ENCODE measurements at places on chromosomes 5 and 9. TPM values are rescaled to one million over a fixed set of nuclear protein-coding genes. Genes with fewer than 3 reads are reported as not detected.

PCDHGA6 gene
- total RNA-seq, result 1.4 TPM

- H3K36me3 ChIP-seq, result no peaks in the 10 kb centered on the region
- H3K27me3 ChIP-seq, result peaks cover 2% of the 10 kb centered on the region
- no peak overlapping the region for H3K4me3 ChIP-seq
- DNase-seq, result peak; percentile 50
- no peaks in the 10 kb centered on the region for H3K4me1 ChIP-seq
Measured at GRCh38 chr5:151315998-151316597, 12.5 kb upstream of the SLC36A3 start.

DNA sequence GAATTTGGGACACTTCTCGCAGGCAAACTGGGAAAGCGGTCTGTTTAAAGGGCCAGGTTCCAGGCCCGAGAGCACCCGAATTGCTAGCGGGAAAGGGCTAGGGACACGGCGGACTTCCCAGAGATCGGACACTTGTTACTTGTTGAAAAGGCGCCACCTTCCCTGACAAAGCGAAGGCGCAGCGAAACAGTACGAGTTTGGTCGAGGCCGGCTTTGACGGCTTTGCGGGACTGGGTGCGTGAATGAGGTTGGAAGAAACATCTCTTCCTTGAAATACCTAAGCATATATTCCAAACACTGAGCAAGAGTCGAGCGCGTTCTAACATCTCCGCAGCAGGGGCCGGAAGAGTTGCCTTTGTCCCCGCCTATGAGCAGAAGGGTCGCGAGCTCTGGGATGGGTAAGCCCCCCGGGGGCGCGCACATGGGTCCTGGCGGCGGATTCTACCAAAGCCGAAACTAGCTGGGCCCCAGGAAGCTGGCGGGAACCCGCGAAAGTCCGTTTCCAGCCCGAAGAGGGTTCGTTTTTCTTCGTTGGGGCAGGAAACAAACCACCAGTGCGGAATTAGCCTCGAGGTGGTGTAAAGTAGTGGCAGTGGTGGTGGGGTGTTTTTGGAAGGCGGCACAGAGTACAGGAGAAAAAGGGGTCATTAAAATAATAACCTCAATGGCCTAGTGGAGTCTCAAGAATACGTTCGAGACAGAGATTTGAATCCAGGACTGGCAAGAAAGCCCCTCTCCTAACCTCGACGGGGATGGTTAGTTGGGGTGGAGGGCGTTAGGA, 1.5 kb downstream of the GDNF start:
- peak overlapping the region; percentile 89 for H3K4me3 ChIP-seq
- H3K36me3 ChIP-seq, result peaks cover 42% of the 10 kb centered on the region
- no peak overlapping the region for H3K27ac ChIP-seq

ISL1 gene
- not detected for total RNA-seq

- DNase-seq, result no peak
- peaks cover 88% of the 10 kb centered on the region for H3K27me3 ChIP-seq
- H3K4me1 ChIP-seq, result no peaks in the 10 kb centered on the region
- H3K36me3 ChIP-seq, result no peaks in the 10 kb centered on the region
- no peak overlapping the region for H3K27ac ChIP-seq
Measured at GRCh38 chr5:176716320-176716719, 69.0 kb downstream of the TSPAN17 start.

DNA sequence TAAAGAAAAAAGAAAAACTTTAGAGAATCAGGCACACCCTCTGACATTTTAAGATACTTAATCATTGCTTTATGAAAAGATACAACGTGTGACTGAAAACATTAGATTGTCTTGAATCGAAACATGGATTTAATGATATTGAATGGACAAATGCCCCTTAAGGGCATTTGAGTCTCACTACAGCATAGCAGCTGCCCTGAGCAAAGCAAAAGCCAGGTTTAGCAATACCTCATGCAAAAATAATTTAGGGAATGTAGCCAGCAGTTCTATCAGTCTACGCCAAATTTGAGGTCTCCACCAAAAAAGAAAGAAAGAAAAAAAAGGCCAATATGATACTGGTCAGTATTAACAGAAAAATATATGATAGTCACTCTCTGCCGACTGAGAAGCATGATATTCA, 56.6 kb upstream of the LMNB1 start:
- no peak overlapping the region for H3K4me3 ChIP-seq
- H3K36me3 ChIP-seq, result no peaks in the 10 kb centered on the region
- H3K27ac ChIP-seq, result no peak overlapping the region
- peaks cover 21% of the 10 kb centered on the region for H3K4me1 ChIP-seq
- no peaks in the 10 kb centered on the region for H3K27me3 ChIP-seq
- no peak for DNase-seq

- no peak for DNase-seq
- no peaks in the 10 kb centered on the region for H3K36me3 ChIP-seq
- no peaks in the 10 kb centered on the region for H3K27me3 ChIP-seq
- H3K27ac ChIP-seq, result no peak overlapping the region
- H3K4me3 ChIP-seq, result no peak overlapping the region
Measured at GRCh38 chr5:43221502-43221901, 29.5 kb downstream of the NIM1K start.

DNA sequence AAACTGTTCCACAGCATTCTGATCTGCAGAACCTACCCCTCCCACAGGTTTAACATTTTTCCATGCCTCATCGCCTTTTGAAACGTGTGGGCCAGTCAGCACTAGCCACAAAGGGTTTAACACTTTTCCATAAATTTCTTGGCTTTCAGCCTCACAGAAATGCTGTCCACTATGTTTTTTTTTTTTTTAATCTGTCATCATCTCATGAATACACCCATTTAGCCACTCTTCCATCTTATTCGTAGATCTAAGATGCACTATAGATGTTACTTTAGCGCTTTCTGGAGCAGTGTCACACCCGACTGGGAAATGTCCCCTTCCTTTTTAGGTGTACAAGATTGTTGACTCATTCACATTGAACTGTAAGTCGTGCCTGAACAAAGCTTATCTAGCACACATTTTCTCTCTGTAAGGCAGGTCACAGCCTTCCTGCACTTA, 62.3 kb downstream of the GCNT1 start:
- no peaks in the 10 kb centered on the region for H3K27me3 ChIP-seq
- no peak overlapping the region for H3K27ac ChIP-seq
- no peak for DNase-seq
- H3K4me3 ChIP-seq, result no peak overlapping the region
- peaks cover 14% of the 10 kb centered on the region for H3K4me1 ChIP-seq
- no peaks in the 10 kb centered on the region for H3K36me3 ChIP-seq

FAM78A gene
- 0.03 TPM for total RNA-seq

DNA sequence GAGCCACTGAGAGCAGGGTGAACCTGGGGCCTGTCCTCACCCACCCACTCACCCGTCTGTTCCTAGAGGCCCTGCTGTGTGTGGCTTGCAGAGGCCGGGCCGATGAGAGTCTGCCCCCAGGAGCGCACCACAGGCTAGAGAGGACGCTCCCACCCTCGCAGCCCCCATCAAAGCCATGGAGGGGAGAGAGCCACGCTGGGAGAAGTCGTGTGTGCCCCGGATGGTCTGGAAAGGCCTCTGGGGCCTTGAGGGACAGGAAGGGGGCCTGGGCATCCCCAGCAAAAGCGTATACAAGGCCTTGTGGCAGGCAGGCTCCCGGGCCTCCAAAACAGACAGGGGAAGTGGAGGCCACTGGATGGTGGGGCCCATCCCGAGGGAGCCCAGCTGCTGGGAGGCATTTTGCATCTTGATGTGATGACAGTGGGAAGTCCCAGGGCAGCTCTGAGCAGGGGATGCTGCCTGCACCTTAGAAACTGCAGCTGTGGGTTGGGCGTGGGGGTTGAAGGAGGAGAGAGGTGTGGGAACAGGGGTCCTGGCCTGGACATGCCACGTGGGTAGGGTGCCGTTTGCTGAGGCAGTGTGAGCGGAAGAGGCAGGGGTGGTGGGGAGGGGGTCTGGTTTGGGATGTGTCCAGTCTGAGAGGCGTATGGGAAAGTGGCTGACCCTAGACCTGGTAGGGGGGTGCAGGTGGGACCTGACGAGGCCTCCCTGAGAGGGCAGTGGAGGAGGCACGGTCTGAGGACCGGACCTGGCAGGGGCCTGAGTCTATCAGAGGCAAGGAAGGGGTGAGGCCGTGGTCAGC, 43.0 kb upstream of the NOTCH1 start:
- no peaks in the 10 kb centered on the region for H3K36me3 ChIP-seq
- no peaks in the 10 kb centered on the region for H3K27me3 ChIP-seq
- no peak for DNase-seq
- no peak overlapping the region for H3K27ac ChIP-seq
- no peak overlapping the region for H3K4me3 ChIP-seq

DNA sequence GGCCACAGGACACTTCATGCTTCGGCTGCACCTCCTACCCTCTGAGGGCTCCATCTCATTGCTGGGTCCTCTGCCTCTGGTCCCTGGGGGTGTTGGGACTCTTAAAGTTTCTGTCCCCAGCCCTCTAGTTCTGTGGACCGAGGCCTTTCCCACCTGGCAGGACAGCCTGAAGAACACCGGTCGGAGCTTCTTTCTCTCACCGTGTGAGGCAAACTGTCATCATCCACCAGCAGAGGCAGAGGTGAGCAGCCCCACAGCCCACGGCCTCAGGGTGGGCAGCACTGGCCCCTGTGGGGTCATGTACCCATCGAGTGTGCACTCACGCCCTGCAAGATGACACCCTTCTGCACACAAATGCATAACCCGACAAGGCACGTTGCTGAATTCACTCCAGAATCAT, 49.9 kb downstream of the IRX2 start:
- H3K4me1 ChIP-seq, result no peaks in the 10 kb centered on the region

DNA sequence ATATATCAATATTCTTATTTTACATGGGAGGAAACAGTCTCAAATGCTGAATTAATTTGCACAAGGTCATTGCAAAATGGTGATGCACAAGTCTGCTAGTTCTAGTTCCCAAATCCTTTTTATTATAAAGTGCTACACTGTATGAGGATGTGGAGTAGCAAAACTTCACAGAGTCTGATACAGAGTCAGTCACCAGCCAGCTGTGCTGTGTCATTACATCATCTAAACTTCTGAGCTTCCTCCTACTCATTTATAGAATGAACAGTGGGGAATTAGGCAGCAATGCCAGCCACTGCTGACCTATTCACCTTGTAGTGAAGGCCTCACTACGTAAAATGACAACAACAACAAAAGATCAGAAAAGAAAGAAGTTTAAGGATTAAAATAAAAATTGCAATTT, 357.8 kb downstream of the TMEM167A start:
- no peak overlapping the region for H3K27ac ChIP-seq
- no peak for DNase-seq
- H3K4me3 ChIP-seq, result no peak overlapping the region

- H3K36me3 ChIP-seq, result peaks cover 4% of the 10 kb centered on the region
- H3K4me1 ChIP-seq, result peaks cover 38% of the 10 kb centered on the region
- DNase-seq, result no peak
- peak overlapping the region; percentile 42 for H3K4me3 ChIP-seq
Measured at GRCh38 chr9:93094658-93095204, 1.3 kb upstream of the CARD19 start.

DNA sequence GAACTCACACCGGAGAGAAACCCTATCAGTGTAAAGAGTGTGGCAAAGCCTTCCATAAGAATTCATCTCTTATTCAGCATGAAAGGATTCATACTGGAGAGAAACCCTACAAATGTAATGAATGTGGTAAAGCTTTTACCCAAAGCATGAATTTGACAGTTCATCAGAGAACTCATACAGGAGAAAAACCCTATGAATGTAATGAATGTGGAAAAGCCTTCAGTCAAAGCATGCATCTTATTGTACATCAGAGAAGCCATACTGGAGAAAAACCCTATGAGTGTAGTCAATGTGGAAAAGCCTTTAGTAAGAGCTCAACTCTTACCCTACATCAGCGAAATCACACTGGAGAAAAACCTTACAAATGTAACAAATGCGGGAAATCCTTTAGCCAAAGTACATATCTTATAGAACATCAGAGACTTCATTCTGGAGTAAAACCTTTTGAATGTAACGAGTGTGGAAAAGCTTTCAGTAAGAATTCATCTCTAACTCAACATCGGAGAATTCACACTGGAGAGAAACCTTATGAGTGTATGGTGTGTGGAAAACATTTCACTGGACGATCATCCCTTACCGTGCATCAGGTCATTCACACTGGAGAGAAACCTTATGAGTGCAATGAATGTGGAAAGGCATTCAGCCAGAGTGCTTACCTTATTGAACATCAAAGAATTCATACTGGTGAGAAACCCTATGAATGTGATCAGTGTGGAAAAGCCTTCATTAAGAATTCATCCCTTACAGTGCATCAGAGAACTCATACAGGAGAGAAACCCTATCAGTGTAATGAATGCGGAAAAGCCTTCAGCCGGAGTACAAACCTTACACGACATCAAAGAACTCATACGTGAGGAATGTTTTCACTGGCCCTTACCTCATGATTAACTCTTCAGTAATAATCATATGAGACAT, 8.9 kb upstream of the ZNF454 start:
- H3K4me1 ChIP-seq, result no peaks in the 10 kb centered on the region
- H3K36me3 ChIP-seq, result no peaks in the 10 kb centered on the region
- no peak overlapping the region for H3K4me3 ChIP-seq
- H3K27me3 ChIP-seq, result no peaks in the 10 kb centered on the region
- no peak for DNase-seq

CCDC171 gene
- total RNA-seq, result 0.53 TPM

- H3K27ac ChIP-seq, result no peak overlapping the region
- no peaks in the 10 kb centered on the region for H3K27me3 ChIP-seq
- DNase-seq, result no peak
- no peak overlapping the region for H3K4me3 ChIP-seq
Measured at GRCh38 chr9:97807681-97808080, 45.3 kb upstream of the FOXE1 start.

- H3K36me3 ChIP-seq, result no peaks in the 10 kb centered on the region
- no peak overlapping the region for H3K27ac ChIP-seq
- no peaks in the 10 kb centered on the region for H3K4me1 ChIP-seq
- no peak overlapping the region for H3K4me3 ChIP-seq
- H3K27me3 ChIP-seq, result no peaks in the 10 kb centered on the region
Measured at GRCh38 chr5:60959156-60959555, 14.2 kb downstream of the NDUFAF2 start.

TIGD6 gene
- 5.3 TPM for total RNA-seq

DNA sequence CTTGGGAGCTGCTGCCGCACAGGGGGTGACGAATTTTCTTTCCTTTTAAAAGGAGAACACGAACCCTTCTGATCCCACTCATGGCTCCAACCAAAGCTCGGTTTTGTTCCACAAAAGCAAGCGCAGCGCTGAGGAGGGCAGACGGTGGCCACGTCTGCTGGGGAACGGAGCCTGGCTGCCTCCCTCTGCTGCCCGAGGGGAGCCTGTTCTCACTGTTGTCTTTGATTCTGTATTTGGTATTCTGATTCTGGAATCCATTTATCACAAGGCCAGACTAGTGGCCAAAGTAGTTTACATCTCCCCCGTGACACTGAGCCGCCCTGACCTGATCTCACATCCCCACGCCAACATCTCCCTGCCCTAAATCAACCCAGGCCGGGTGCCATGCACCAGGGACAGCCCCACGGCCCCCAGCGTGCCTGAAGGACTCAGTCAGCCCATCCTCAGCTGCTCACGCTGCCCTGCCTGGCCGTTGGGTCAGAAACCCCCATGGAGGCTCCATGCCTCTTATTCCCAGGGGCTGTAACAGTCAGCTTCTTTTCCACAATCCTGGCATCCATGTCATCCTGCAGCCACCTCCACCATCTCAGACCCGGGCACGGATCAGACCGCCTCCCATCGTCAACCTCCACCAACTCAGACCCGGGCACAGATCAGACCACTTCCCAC, 6.7 kb upstream of the NSMF start:
- H3K4me3 ChIP-seq, result no peak overlapping the region
- no peaks in the 10 kb centered on the region for H3K36me3 ChIP-seq
- H3K27ac ChIP-seq, result no peak overlapping the region
- no peaks in the 10 kb centered on the region for H3K4me1 ChIP-seq
- 0 out of 2 replicates have a peak, but pooled peaks cover 3% of the 10 kb centered on the region for H3K27me3 ChIP-seq
- no peak for DNase-seq
